IPS DF 6.9 (cell line): ENCODE measurements at places on chromosomes 6 and 20.

- H3K36me3 ChIP-seq, result no peaks in the 10 kb centered on the region
- no peak overlapping the region for H3K27ac ChIP-seq
- H3K4me3 ChIP-seq, result no peak overlapping the region
- DNase-seq, result no peak
- no peaks in the 10 kb centered on the region for H3K4me1 ChIP-seq
- H3K27me3 ChIP-seq, result no peaks in the 10 kb centered on the region
Observed at GRCh38 chr6:50362706-50363105, 313.0 kb upstream of the DEFB112 start.

- DNase-seq, result no peak
- no peak overlapping the region for H3K4me3 ChIP-seq
- H3K36me3 ChIP-seq, result no peaks in the 10 kb centered on the region
Observed at GRCh38 chr6:55668591-55668990, 89.6 kb upstream of the HMGCLL1 start.

- DNase-seq, result no peak
- no peak overlapping the region for H3K4me3 ChIP-seq
- H3K27me3 ChIP-seq, result no peaks in the 10 kb centered on the region
Observed at GRCh38 chr6:160398674-160399271, 50.6 kb downstream of the SLC22A3 start.

GRCh38 chr20:64188091-64188490, 23.8 kb downstream of the MYT1 start:
- no peaks in the 10 kb centered on the region for H3K36me3 ChIP-seq
- no peak for DNase-seq
- no peaks in the 10 kb centered on the region for H3K27me3 ChIP-seq
- H3K4me1 ChIP-seq, result peaks cover 15% of the 10 kb centered on the region
- H3K4me3 ChIP-seq, result no peak overlapping the region
- no peak overlapping the region for H3K27ac ChIP-seq

GRCh38 chr20:33724439-33725094, 4.5 kb upstream of the PXMP4 start:
- no peaks in the 10 kb centered on the region for H3K27me3 ChIP-seq
- H3K4me1 ChIP-seq, result no peaks in the 10 kb centered on the region
- H3K4me3 ChIP-seq, result no peak overlapping the region
- DNase-seq, result no peak
- no peak overlapping the region for H3K27ac ChIP-seq
- H3K36me3 ChIP-seq, result no peaks in the 10 kb centered on the region

DNA sequence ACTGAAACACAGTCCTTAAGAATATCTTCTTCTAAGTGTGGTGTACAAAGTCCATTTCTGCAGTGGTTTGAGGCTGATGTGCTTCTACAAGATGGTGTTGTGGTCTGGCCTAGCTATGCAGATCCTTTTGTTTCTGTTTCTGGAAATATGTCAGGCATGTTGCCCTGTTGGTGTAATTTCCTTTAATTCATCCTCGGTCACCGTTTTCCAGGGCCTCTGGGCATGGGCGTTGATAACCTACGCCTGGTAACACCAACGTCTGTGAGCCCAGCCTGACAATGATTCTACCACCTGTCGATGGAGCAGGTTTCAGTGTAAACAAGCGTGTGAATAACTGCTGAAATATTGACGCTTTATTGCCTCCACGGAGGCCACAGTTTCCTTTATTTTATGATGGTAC, 33.3 kb upstream of the AFDN start:
- DNase-seq, result no peak
- H3K27me3 ChIP-seq, result no peaks in the 10 kb centered on the region
- H3K36me3 ChIP-seq, result no peaks in the 10 kb centered on the region
- H3K27ac ChIP-seq, result no peak overlapping the region
- no peaks in the 10 kb centered on the region; the same call in 1 of the 2 replicates for H3K4me1 ChIP-seq
- no peak overlapping the region for H3K4me3 ChIP-seq

DNA sequence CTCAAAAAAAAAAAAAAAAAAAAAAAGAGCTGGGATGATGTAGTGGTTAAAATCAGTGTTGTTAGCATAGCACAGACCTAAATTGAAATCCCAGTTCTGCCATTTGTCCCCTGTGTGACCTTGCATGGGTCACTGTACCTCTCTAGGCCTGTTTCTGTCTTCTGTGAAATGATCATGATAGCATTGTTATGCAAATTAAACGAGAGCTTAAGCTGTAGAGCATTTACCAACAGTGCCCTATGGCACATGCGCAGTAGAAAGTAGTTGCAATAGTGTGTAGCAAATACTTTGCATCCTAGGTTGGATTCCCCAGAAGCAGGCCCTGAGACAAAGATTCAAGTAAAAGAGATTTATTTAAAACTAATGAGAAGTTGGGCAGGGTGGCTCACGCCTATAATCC, 7.3 kb downstream of the PSORS1C2 start:
- H3K4me1 ChIP-seq, result 0 out of 2 replicates have a peak, but pooled peaks cover 2% of the 10 kb centered on the region
- no peak overlapping the region for H3K4me3 ChIP-seq
- H3K27ac ChIP-seq, result no peak overlapping the region
- H3K36me3 ChIP-seq, result no peaks in the 10 kb centered on the region
- no peak for DNase-seq

DNA sequence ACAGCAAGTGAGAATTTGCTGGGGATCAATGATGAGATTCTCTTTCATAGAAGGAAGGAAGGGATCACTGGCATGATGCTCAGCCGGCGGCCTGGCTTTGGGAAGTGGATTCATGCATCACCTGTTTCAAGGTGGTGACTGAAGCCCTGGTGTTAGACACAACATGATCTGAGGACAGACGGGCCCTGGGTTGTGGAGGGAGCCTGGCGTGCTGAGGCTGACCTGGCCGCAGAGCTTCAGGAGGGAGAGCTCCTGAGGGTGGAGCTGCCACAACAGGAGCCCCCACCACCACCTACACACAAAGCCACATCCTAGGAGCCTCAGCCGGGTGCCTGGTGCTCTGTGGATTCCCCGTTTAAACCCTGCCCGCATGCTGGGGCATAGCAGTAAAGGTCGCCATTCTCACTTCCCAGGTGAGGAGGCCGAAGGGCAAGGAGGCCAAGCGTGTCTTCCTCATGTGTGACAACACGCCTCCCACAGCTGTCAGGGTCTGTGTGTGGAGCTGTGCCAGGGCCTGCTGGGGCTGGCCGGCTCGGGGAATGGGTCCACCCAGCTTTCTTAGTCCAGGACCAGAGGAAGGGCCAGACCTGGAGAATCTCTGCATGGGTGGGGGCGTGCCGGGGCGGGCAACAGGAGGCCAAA, 107.0 kb downstream of the ERMARD start:
- no peak for DNase-seq
- H3K4me3 ChIP-seq, result no peak overlapping the region
- H3K36me3 ChIP-seq, result no peaks in the 10 kb centered on the region

- H3K27me3 ChIP-seq, result peaks cover 2% of the 10 kb centered on the region; the same call in 1 of the 2 replicates
- no peak overlapping the region for H3K4me3 ChIP-seq
- H3K36me3 ChIP-seq, result no peaks in the 10 kb centered on the region
- no peak for DNase-seq
- H3K27ac ChIP-seq, result no peak overlapping the region
Observed at GRCh38 chr6:30013291-30013922, 47.7 kb upstream of the POLR1H start.

DNA sequence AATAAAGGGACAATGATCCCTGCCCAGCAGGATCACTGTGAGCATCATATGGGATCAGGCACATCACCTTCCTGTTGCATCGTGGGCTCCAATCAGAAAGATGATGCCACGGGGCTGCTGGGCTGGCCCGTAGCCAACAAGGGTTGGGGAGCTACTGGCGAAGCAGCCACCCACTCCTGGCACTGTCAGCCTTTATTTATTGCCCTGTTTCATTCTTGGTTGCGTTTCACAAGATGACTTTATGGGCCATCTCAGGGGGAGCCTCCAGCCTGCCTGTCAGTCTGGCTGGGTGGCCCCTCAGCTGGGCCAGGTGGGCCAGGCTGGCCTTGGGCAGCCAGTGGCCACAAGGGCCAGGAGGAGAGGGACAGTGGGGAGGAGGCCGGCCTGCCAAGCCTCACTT, 17.3 kb downstream of the VSTM2L start:
- H3K27ac ChIP-seq, result no peak overlapping the region
- no peak for DNase-seq
- no peaks in the 10 kb centered on the region for H3K27me3 ChIP-seq

DNA sequence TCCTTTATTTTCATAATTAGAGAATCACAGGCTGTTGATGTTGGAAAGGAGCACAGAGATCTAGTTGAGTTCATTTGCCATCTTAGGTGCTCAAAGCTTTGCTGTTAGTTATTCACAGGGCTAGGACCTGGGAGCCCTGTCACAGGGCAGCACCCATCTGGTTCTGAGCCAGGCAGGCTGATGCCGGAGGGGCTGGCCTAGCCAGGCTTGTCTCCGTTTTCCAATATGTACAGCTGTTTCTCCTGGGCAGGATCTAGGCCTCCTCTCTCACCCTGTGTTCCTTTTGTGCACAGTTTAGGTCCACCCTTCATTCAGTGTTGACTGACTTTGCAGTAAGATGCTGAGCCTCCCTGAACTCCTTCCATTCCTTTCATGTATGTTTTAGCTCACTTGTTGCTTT, 33.4 kb downstream of the LRRC1 start:
- peaks cover 5% of the 10 kb centered on the region; the same call in 1 of the 2 replicates for H3K4me1 ChIP-seq
- H3K27me3 ChIP-seq, result no peaks in the 10 kb centered on the region; the same call in 1 of the 2 replicates
- H3K27ac ChIP-seq, result no peak overlapping the region
